ENCODE measurements at places on chromosomes 13 and 19.
A peak's percentile ranks its signal among the peaks of the same experiment; 100 is the strongest.

DNA sequence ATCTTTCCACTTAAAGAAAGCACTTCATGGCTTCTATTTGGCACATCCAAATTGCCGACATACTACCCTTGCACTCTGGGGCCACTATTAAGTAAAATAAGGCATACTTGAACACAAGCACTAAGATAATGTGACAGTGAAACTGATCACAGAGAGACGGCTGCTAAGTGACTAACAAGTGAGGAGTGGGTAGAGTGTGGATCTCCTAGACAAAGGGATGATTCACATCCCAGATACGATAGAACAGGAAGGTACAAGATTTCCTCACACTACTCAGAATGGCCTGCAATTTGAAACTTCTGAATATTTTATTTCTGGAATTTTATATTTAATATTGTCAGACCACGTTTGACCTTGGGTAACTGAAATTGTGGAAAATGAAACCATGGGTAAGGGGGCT, 1721.8 kb upstream of the SPRY2 start:
- no peak for DNase-seq

- no peak for DNase-seq
These were observed 10.9 kb downstream of the MIR17HG start for GRCh38 chr13:91358387-91358782.

DNA sequence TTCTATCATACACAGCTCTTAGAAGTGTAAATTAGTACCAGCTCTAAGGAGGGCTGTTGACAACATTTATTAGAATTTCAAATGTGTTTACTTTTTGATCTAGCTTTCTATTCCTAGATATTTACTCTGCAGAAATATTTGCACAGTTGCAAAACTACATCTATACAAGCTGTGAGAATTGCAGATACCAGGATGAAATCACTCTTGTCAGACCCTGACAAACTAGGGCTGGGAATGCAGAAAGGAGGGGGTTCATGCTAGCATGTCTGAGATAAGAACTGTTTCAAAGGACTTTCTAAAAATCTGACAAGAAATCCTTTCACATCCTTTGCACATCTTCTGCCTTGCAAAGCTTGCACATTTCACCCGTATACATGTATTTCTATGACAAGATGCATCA, 11.8 kb upstream of the PABPC3 start:
- DNase-seq: no peak

DNA sequence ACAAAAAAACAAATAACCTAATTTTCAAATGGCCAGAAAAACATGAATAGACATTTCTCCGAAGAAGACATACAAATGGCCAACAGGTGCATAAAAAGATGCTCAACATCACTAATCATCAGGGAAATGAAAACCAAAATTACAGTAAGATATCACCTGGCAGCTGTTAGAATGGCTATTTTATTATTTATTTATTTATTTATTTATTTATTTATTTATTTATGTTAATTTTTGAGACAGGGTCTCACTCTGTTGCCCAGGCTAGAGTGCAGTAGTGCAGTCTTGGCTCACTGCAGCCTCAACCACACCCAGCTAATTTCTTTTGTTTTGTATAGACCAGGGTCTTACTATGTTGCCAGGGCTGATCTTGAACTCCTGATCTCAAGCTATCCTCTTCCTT, 27.1 kb upstream of the LATS2 start:
- DNase-seq: no peak

DNA sequence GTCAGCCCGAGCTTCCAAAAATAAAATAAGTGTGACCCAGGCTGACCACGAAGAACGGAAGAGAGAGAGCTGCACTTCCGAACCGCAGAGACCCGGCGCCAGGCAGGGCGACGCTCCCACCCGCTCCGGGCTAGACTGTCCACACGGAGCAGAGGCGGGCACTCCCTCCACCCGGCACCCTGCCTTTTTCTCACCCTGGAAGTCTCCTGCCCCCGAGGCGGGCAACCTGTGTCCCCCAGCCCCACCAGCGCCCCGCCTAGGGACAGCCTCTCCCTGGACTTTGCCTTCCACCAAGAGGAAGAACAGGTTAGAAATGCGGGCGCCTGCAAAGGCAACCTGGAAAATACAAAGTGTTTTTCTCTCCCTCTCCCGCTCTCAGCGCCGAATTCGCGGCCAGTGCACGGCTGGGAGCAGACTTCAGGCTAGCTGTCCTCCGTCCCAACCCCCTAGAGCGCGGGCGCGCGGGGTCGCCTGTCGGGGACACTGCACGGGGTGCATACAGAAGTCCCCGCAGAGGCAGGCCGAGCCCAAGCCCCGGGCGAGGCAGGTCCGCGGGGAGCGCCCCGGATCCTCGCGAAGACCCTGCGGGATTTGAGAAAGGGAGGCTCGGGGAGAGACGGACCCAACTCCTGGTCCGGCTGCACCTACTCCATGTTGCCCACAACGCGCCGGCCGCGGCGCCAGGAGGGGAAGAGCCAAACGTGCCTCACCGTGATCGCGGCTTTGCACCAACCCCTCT, 845 bp downstream of the SPRY2 start:
- peak; percentile 67 for DNase-seq

DNA sequence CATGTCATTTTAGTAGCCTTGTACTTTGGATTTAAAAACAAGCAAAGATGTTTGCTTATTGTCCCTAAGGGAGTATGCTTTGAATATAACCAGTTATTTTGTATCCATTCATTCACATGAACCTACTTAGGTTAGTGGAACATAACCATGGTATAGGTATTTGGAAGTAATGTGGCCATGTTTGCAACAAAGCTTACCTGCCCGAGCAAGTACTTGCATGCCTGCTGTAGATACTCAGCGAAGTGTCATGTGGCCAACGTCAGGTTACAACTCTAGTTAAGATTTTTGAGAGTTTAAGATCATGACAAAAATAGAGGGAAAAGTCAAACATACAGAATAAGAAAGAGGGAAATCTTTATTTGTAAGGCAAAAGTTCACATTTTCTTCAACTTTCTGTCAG, 57.2 kb downstream of the COG6 start:
- DNase-seq: no peak

DNA sequence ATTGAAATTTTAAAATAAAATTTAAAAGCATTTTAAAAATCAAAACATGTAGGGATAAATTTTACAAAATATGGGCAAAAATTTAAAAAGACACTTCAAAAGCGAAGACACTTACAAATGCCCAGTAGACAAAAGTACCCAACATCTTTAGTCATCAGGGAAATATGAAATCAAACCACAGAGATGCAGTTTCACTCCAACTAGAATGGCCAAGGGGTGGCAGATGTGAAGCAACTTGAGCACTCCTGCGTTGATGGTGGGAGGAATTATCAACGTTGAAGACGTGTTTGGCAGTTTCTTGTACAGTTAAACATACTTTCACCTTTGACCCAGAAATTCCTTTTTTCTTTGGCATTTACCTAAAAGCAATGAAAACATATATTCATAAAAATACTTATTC, 518.0 kb upstream of the SGCG start:
- DNase-seq: no peak

DNA sequence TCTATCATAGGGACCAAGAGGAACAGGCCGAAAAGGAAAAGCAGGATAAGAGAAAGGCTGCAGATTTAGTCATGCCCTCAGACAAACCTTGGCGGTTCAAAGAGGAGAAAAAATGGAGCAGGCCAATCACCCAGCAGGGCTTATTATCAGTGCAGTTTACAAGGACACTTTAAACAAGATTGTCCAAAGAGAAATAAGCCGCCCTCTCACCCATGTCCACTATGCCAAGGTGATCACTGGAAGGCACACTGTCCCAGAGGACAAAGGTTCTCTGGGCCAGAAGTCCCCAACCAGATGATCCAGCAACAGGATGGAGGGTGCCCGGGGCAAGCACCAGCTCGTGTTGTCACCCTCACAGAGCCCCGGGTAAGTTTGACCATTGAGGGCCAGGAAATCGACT, 8.3 kb upstream of the REX1BD start:
- no peak for DNase-seq

GRCh38 chr19:14786421-14786851, 8.1 kb upstream of the ADGRE2 start:
- peak; percentile 38 for DNase-seq

DNA sequence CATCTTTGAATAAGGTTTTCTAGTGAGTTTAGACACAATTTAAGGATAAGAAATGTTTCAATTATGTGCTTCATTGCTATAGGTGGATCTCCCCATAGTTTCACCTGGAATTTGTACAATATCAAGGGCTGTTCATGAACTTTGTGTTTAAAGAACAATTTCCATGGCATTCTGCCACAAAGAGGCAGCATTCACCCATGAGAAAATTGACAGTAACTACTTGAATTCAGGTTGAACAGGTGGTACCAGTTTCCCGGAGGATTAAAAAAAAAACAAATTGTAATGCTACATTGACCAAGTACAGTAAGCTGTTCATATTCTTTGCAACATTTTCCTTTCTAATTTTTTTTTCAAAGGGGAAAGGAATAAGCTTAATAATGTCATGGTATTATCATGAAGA, 9.1 kb downstream of the SLITRK5 start:
- no peak for DNase-seq

DNA sequence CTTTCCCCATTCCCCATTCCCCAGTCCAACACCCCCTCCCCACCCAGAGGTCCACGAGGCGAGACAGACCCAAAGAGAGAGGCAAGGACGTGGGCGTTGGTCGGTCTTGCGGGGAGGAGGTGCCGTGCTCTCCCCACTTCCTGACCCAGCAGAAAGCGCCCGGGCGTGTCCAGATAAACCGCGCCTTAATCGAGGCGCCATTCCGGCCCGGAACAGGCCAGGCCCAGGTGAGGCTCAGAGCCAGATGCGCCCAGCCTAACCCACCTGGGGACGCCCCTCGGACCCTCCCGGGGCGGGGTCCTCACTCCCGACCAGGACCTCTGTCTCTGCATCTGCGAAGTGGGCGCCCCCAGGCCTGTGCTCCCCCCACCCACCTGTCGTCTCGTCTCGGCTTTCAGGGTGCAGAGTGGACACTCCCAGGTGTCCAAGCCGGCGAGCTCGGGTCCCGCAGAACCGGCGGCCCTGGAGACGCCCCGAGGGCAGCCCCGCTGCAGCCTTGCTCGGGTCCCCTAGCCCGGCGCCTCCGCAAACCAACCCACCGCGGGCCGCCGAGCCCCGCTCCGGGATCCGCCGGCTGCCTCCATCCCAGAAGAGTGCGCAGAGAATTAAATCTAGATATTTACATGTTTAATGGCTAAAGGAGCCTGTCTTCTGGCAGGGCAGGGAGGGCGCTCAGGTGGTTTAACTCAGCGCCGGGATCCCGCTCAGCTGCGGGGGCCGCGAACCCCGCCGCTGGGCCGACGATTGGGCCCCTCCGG, 5.0 kb upstream of the ONECUT3 start:
- DNase-seq: no peak

DNA sequence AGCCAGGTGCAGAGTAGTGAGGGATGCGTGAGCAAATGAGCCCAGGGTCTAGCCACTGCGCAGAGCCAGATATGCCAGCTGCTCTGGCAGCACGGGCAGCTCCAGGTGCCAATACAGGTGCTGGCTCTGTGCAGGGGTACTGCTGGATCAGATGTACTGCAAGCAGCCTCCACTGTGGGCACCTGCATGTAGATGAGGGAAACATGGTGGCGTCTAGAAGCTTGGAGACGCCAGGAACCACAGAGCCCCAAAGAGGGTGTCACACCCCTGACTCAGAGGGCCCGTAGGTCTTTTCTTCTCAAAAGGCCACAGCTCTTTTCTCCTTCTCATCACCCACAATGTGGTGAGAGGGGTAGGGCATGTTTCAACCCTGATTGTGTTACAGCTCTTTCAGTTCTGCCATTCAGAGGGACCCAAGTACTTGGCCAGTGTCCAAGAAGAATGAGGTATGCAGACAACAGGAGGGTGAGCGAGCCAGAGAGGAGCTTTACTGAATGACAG, 244.4 kb upstream of the SLITRK1 start:
- no peak for DNase-seq

GRCh38 chr13:67238277-67238859, 8.2 kb upstream of the PCDH9 start:
- no peak for DNase-seq

DNA sequence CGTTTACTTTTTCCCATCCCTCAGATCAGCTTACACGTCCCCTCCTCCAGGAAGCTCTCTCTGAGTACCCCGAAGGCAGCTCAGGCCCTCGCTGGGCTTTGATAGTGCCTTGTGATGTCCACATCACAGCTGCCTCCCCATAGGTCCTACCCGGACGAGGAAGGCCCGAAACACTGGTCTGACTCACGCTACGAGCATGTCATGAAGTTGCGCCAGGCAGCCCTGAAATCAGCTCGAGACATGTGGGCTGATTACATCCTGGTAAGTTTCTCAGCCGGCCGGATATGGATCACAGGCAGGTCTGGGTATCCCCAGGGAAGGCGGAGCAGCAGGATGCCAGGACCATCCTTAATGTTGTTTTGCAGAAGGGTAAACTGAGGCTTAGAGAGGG, 4.8 kb downstream of the COLGALT1 start:
- no peak for DNase-seq

GRCh38 chr19:16067205-16067938, 8.9 kb upstream of the TPM4 start:
- DNase-seq: peak; percentile 27

DNA sequence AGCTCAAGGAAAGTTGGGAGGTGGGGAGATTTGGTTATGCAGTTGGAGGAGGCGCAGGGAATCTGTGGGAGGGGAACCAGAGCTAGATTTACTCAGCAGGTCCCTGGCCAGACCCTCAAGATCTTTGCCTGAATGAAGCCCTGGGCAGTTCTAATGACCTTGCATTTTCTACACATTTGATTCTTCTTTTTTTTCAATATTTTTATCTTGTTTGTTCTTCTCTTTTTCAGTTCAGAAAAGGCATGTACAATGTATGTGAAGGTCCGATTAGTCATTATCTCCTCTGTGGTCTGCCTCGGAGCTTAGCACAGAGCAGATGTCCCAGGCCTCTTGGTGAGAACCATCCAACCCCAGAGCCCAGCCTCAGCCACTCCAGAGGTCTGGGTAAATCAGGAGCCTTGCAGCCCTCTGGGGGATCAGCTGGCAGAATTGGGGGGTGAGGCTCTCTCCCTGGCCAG, 24.2 kb downstream of the SERP2 start:
- DNase-seq: no peak

DNA sequence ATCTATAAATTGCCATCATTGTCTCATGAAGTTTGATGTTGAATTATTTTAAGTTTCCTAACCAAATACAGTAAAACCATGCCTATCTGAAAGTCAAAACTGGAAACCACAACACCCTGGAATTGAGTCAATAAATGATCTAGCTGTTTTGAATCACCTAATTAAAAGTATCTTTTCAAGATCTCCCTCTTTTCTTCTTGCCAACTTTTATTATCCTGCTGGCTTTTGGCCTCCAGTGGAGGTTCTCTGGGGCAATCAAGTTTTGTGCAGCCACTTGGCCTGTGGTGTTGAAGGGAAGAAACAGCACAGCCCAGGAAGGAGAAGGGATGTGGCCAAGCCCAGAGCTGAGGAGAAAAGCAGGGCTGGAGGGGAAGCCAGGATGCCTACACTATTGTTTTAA, 255.4 kb downstream of the COG6 start:
- DNase-seq: peak; percentile 28

DNA sequence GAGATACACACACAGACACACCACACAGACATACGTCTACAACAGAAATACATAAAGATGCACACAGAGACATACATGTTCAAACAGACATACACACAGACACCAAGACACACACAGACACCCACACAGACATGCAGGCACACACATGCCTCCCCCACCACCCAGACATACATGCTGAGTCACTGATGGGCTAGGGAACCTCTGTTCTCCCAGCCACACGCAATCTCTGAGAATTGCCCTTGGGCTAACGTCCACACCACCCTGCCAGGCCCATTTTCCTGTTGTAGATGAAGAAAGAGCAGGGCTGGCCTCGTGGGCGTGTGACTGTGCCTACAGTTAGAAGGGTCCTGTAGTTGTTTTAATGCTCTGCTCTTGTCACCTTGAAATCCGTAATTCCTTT, 261.9 kb downstream of the KCNRG start:
- DNase-seq: no peak

- DNase-seq: no peak
These were observed 164.9 kb downstream of the DLEU7 start for GRCh38 chr13:50678464-50679162.
